NCI-H524 (cell line): ENCODE measurements at places on chromosomes 4 and X.

DNA sequence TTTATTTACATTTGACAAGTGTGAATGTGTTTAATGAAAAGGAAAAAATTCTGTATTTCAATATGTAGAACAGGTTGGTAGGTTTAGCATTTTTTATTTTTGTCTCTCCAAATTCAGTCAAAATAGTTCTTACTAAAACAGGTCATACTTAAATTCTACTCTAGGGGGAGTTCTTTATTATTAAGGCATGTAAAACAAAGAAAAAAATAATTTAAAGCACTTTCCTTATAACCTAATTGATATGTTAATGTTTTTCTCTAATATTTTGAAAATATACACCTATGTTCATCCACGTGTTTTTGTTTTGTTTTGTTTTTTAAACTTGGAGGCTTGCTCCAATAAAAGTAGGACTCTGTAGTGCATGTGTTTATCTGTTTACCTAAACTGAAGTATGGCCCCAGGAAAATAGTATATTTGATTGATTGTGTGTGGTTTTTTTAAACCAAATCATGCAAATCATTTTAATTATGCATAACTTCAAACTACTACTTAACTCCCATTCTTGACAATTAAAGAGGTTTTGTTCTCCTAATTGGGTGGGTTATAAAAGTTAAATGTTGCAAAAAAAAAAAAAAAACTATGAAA, 562.7 kb downstream of the RPA4 start:
- no peak for DNase-seq

DNA sequence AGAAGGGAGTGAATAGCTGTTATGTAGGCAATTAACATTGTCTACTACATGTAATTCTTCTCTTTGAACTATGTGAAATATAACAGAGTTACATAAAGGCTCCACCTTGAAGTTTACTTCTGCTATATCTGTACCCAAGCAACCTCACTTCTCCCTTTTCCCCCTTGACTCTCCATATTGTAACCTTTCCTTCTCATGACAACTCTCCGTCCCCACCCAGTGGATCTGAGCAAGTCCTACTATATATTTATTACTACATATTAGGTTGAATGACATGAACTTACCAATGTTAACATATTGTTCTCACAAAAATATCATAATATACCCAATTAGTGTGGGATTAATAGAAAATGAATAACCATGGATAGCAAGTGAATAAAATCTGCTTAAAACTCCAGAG, 93.2 kb upstream of the ATP8A1 start:
- DNase-seq, result peak; percentile 65

GRCh38 chrX:17380221-17380620, 5.2 kb downstream of the NHS start:
- no peak for DNase-seq

GRCh38 chr4:169675825-169676224, 55.4 kb downstream of the CLCN3 start:
- DNase-seq, result no peak

GRCh38 chrX:41796577-41796976, 72.6 kb downstream of the GPR82 start:
- no peak for DNase-seq

DNA sequence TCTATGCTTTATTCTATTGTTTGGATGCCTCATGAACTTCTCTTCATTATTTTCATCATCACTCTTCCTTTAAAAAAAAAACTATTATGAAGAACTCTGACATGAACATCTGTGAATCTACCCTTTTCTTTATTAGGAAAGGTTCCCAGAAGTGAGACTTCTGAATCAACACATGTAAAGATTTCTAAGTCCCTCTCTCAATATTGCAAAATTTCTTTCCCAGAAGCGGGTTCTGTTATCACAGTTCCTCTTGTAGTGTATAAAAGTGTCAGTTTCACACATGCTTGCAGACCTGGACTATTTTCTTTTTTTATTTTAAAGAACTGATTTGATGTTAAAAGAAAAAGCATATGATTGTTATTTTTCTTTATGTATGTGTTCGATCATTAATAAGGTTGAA, 330.8 kb upstream of the KLF3 start:
- DNase-seq, result no peak

- DNase-seq, result no peak
Observed at GRCh38 chr4:20283039-20283438, 31.3 kb downstream of the SLIT2 start.

- no peak for DNase-seq
Observed at GRCh38 chr4:124977045-124977444, 264.5 kb upstream of the ANKRD50 start.

GRCh38 chrX:129772796-129773431, 6.8 kb upstream of the SASH3 start:
- DNase-seq, result no peak

- peak; percentile 81 for DNase-seq
Observed at GRCh38 chrX:112197840-112198239, 115.3 kb upstream of the TRPC5 start.

- peak; percentile 67 for DNase-seq
Observed at GRCh38 chrX:12138361-12139313, at the start of gene FRMPD4. Gene FRMPD4 (plus strand): TSS chrX:12138473. CDS start chrX:12138972, 499 bp downstream.

GRCh38 chr4:70298051-70298450, 36.7 kb upstream of the CABS1 start:
- DNase-seq, result no peak

GRCh38 chrX:1895583-1895982, 280.7 kb downstream of the ASMT start:
- DNase-seq, result no peak

DNA sequence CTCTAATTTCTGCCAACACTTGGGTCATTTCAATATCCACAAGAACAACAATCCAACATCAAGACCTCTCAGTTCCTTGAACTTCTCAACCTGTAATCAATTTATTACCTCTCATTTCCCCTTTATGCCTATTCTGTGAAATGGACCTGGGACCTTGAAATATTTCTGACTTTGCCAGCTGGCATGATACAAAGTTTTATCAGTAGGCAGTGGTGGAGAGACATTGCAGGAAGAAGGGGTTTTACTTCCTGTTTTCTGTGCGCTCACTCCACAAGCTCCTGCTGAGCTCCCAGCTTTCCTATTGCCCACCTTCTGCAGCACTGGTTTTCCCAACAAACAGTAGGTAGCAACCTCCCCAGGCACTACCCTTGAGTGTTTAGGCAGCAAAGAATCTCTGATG, 3.5 kb upstream of the ARHGEF6 start:
- no peak for DNase-seq

- peak; percentile 91 for DNase-seq
Observed at GRCh38 chrX:16931371-16931770, 15.1 kb upstream of the REPS2 start.

- DNase-seq, result no peak
Observed at GRCh38 chr4:7457201-7458065, 22.7 kb upstream of the PSAPL1 start.

DNA sequence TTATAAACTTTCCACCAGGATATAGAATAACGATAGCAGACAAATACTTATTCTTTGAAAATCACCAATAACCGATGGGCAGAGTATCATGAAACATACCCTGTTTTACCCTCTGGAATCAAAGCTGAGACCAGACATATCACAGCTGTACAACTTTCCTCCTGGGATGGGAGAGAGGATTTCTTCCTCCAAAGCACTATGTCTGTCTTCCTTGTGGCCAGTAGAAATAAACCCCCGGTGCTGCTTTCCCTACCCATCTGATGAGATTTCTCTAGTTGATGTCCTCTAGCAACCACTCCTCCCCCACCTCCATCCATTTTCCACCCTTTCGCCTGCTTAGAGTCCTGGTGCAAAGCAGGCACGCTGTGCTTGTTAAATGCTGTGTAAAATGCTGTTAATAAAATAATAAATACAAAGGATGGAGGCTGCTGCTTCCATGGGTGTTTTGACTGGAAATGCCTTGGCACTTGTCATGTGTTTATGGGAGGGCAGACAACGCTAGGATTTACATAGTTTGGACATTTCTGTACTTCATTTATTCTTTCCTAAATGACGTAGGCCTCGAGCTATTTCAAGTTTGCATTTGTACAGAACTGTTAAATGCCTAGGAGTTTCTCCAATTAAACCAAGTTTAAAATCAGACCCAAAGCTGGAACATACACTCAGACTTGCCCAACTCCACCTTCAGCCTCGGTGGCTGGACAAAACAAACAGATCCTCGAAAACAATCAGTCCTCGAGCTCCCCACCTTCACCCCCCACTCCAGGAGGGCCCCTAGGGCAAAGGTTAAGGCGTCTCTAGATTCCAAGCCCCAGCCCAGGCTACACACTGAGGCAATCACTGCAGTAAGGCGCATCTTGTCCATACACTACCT, 10.1 kb downstream of the BCOR start:
- DNase-seq, result no peak

DNA sequence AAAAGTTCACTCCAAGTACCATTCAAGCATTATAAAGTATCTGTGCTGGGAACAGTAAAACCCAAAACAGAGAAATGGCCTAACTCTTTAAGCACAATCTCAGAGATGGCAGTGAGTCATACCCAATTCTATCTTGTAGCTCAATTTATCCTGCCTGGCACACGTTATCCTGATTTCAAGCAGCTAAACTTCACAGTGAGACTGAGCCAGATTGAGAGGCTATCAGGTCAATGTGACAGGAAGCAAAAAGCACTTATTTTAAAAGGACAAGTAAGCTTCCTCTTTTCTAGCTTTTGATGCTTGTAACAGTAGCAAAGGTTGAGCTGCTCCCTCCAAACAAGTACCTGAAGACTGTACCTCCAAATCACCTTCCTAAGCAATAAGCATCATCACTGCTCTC, 324.9 kb downstream of the NAF1 start:
- DNase-seq, result no peak

DNA sequence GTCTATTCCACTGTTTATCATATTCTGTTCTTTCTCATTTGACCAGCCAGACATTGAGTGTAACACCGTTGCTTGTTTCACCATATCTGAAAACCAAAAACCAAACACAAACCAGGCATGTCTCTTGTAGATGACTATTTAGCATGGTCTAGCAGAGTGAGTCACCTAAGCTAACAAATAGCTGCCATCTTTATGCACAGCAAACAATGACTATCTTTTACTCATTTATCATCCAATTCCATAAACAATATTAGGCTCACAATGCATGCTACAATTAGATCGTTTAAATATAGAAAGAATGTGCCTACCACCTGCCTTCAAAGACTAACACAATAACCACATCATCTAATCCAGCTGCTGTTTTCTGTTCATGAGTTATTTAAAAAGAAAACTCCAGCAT, 495.4 kb downstream of the PCDH19 start:
- DNase-seq, result no peak

DNA sequence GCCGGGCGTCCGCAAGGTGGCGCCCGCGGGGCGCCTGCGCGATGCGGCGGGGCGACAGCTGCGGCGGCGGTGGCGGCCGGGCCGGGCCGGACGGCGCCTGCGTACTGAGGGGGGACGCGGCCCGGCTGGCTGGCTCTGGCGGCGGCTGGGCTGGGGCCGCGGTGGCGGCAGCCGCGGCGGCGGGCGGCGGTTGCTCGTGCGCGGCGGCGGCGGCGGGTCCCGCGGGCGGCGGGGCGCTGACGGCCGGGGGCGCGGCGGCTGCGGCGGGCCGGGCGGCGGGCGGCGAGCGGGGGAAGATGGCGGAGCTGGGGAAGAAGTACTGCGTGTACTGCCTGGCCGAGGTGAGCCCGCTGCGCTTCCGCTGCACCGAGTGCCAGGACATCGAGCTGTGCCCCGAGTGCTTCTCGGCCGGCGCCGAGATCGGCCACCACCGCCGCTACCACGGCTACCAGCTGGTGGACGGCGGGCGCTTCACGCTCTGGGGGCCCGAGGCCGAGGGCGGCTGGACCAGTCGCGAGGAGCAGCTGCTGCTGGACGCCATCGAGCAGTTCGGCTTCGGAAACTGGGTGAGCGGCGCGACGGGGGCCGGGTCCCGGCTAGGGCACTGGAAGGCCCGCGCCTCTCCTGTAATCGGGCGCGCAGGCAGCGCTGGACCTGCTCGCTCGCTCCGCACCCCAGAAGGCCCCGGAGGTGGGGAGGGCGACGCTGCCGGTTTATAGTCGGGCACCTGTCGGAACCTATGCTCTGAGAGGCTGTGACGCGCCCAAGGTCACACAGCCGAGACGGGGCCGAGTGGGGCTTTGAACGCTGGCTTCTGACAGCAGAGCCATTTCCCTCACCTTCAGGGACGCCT, at the start of gene TADA2B:
Gene TADA2B (plus strand): TSS at position 89 of the 853 bp plus-strand sequence. CDS start 208 bp downstream, at position 297.
- peak; percentile 46 for DNase-seq

- no peak for DNase-seq
Observed at GRCh38 chr4:37628977-37629609, 57.1 kb downstream of the RELL1 start.

- no peak for DNase-seq
Observed at GRCh38 chr4:165548702-165549101, 169.9 kb downstream of the CPE start.

DNA sequence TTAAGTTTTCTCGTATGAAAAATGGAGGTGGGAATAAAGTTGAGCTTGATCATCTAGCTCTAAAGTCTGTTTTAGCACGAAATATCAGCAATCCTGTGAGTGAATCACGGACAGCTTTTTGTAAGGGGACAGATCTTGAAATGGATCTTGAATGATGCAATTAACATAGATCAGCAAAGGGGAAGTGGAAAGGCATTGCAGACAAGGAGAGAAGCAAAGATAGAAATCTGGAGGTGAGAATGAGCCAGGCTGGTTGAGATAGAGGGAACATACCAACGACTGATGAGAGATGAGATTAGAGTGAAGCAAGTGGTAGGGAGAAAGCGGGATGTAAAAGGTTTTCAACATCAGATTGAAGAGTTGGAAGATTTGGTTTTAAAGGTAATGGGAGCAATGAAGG, 4.6 kb upstream of the DGKK start:
- DNase-seq, result no peak

DNA sequence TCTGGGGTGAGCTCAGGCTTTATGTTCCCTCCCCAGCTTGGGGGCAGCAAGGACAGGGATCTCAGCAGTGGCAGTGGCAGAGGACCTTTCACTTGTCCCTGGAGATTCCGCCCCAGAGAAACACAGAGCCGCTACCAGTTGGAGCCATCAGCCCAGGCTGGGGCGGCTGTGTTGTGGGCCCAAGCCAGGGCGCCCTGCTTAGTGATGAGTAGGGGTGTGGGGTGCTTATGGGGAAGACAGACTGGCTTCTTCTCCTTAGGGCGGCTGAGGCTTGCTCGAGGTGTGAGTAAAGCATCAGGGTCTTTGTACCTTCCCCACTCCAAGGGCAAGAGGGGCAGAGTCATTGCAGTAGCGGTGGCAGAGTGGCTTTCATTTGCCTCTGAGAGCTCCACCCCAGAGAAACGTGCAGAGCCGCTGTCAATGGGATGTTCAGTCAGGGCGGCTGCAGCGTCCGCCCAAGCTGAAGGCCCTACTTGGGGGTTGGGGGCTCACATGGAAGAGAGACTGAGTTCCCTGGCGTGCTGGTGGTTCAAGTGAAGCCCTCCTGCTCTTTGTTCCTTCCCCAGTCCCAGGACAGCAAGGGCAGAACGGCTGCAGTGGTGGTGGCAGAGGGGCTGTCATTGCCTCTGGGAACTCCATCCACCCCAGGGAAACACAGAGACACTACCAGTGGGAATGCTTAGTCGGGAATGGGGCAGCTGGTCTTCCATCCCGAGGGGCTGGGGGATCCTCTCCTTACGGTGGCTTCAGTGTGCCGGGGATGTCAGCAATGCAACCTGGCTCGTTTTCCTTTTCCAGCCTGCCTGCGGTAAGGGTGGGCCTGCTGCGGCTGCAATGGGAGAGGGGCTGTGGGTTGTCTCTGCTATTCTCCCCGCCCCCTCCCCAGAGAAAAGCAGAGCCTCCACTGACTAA, 2142.5 kb upstream of the TENM3 start:
- no peak for DNase-seq
